ENCODE measurements at places on chromosomes 1 and 21.

DNA sequence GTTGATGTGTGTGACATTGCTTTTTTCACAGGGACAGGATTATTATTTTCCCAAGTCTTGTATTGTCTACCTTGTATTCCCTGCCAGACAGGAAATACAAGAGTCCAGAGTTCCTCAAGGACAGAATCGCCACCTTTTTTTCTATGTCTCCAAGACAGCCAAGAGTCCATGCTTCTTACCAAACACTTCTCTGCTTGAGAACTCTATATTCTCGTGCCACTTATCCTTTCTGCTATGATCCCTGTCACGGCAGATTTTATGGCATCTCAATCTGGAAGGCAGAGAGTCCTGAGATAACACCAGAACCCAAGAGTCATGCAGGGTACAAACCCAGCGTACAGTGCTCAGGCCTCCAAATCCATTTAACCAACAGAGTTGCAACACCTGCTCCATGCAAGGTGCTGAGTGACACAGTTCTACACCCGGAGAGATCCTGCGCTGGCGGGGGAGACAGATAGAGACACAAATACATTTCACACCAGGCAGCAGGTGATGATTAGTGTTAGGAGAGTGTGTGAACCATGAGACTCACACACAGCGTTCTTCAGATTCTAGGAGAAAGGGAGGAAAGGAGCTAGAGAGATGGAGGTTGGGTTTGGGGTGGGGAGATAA, 107.6 kb downstream of the NAV1 start:
- DNase-seq = no peak

DNA sequence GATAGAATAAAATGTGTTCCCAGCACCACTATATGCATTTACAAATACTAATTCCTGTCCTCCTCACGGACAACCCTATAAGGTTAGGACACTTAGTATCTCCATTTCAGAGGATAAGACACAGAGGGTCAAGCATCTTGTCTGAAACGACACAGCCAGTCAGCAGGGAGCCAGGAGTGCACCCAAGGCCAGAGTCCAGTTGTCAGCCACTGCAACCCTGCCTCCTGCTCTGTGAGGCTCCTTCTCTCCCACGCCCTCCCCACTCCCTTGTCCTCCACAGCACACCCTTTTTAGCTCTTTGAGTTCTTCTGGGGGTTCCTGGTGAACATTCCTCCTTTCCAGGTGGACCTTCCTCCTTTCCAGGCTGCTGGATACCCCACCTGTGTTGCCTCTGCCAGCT, 119.0 kb upstream of the TNR start:
- no peak for DNase-seq

- no peak for DNase-seq
These were observed 38.5 kb upstream of the SYNC start for GRCh38 chr1:32741059-32741412.

DNA sequence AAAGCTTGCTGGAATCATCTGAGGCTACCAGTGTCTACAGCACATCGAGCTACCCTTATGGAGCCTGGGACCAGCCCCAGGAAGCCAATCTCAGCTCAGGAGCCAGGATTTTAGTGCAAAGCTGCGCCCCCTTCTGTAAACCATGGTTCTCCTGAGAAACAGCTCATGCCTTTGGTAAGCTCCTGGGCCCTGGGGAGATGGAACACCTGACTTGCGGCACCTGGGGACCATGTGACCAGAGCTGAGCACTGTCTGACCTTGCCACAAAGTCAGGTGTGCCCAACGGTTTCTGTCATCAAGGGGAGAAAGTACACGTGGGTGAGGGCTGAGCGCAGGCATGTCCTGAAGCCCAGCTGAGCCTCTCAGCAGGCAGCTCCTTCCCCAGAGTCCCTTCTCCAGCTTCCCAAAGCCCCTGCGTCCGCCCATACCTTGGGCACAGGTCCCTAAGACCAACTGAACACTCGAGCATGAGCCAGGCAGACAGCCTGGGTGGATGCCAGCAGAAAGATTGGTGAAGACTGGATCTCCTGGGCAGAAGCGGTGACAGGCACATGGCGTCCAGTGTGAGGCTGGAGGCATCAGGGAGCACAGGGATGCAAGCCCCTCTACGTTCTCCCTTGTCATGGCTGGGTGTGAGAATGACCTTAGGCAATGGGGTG, 57.9 kb upstream of the TENT5B start:
- DNase-seq = no peak

GRCh38 chr21:36167541-36167940, 10.9 kb downstream of the DOP1B start:
- DNase-seq = no peak

DNA sequence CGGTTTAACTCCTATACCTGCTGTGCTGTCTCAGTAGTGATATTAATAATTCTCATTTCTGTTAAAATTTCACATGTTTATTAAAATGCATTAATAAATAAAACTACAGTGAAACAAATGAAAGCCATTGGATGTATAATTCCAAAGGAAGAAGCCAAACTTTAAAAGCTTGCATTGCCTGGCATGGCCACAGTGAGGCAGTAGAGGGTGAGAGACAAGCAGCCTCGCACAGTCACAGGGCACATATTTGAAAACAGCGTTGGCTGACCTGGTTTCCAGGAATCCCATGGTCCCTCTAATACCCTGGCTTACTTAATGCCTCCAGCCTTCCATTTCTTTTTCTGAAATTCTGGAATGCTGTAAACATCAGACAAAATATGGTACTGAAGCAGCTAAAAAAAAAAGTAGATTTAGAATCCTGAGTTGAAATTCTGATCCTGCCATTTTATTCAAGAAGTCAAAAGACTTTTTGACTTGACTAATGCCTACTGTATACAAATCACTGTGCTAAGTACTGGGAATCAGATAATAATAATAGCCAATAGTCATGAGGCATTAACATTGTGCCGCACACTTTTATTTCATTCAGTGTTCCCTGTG, 6.7 kb upstream of the RNASEL start:
- DNase-seq = no peak

- no peak for DNase-seq
These were observed 14.0 kb downstream of the GTF2B start for GRCh38 chr1:88877382-88877825.

GRCh38 chr1:3186526-3186921, 117.5 kb downstream of the PRDM16 start:
- DNase-seq = no peak

GRCh38 chr1:13967707-13968106, 267.7 kb downstream of the PRDM2 start:
- no peak for DNase-seq

GRCh38 chr1:88179943-88180342, 504.1 kb upstream of the PKN2 start:
- no peak for DNase-seq

GRCh38 chr1:33633019-33633801, 160.8 kb downstream of the ZSCAN20 start:
- DNase-seq = peak; percentile 56

DNA sequence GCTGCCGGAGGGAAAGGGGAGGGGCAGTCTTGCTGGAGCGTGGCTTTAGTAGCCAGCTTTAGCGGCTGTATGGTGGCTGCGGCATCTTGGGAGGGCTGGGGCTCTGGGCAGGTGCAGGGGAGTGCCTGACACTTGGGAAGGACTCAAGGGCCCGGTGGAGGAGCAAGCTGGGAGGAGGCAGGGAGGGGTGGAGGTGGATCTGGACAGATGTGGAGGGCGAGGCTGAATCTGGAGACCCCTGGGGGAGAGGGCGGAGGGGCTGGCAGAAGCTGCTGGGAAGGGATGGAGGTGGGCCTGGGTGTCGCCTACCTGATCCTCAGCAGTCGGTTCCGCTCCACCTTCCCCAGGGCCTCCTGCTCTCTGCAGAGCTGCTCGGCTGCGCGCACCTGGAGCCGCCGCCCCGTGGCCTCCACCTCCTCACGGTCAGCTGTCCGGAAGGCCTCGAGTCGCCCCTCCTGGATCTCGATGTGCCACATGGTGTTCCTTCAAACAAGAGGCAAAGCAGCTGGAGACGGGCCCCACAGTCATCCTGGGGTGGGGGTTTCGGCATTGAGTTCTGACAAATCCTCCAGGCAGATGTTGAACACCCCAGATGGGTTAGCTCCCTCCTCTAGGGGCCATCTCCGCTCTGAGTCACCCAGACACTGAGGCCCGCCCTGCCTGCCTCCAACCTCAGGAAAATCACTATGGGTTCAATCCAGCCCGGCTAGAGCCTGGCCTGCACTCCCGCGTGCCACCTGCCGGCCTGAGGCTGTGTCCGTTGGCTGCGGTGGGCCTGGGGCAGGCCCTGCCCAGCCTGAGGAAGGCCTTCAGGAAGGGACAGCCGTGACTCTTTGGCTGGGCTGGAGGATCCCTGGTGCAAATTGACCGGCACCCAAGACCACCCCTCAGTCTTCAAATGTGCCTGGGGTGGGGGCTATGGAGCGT, 29.6 kb downstream of the CFAP74 start:
- DNase-seq = no peak

- DNase-seq = no peak
These were observed 53.3 kb upstream of the COL18A1 start for GRCh38 chr21:45351526-45352275.

- DNase-seq = no peak
These were observed 44.0 kb upstream of the HSD3B1 start for GRCh38 chr1:119462964-119463363.

DNA sequence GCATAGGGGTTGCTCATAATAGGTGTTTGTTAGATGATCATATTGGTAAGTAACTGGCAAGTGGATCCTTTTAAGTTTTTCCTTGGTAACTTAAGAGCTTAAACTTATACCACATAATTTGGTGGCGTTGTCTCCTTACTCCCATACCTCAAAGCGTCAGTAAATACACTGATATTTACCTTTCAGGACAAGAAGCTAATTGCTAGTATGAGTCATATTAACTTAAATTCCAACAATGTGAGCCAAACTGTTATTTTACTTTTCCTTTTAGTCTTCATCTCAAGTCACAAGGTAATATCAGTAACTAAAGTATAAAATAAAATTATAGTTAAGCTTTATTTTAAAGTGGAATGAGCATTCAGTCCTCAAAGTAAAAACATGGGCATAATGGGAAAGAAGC, 9.0 kb upstream of the SH3GLB1 start:
- no peak for DNase-seq

DNA sequence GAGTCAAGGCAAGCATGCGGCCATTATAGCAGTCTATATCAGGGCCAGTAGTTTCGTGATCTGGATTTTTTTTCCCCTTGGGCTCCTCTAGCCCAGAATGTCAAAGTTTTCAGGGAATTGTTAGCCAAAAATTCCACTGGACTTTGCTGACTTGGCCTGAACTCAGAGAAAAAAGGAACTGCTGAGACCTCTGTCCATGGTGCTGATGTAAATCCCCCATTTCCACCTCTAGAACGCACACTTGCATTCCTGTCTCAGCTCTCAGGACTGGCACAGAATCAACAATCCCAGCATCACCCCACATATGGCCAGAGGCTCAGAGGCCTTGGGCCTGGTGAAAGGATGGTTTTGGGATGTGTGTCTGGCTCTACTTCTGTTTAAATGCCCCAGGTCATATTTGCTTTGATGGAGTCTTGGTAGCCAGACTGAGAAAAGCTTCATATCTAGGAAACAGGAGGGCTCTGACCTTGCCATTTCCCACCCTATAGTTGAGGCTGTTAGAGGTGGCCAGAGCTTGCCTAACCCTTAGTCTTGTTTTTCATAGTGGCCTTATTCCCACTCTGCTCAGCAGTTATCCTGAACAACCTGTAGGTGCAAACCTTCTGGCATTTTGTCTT, 16.9 kb upstream of the EFCAB14 start:
- DNase-seq = no peak

GRCh38 chr1:205032508-205032907, 10.5 kb upstream of the CNTN2 start:
- DNase-seq = no peak

Data from GM12864 (cell line).